ENCODE measurements at places on chromosomes 3 and 15.

DNA sequence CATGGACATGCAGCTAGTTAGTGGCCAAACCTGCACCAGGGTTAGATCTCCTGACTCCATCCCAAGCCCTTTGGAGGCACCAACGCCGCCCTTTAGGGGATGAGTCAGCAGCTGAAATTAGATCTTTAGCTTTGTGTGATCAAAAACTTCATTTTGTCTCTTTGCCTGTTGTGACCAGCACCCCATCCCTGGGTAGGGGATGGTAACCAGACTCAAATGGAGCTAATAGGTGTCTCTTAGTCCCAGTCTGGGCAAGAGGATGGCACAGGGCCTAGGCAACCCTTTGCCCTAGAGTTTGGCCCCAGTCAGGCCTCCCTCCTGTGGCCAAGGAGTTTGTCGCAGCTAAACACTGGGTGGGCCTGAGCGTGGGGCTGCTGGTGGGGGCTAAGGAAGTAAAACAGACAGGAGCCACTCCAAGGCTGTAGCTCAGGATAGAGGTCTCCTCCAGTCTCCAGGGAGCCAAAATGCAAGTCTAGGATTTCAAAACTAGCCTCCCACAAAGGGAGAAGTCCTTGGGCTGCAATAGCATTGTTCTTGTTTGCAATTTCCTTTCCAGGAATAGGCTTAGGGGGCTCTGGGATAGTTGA lies 105.1 kb downstream of the CPN2 start:
- DNase-seq, result no peak

GRCh38 chr15:25246641-25247406 lies 192.0 kb downstream of the UBE3A start:
- DNase-seq, result no peak

GRCh38 chr15:66931768-66932633 lies 133.4 kb upstream of the SMAD3 start:
- DNase-seq, result no peak

- no peak for DNase-seq
Measured at GRCh38 chr3:183572935-183573334, 17.4 kb upstream of the KLHL6 start.

DNA sequence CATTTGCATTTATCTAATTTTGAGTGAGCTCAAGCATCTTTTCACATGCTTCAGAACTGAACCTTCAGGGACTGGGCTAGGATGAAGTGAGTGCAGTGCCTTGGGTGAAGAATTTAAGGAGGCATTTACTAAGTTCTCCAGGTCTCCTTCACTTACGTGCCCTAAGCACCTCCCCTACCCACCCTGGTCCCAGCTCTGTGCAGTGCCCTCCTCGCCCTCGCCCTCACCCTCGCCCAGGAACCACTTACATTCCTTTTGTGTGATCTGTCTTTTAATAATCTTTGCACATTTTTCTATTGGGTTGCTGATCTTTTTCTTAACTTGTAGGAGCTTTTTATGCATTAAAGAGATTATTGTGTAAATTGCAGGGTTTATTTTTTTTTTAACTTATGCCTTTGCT lies 322.6 kb downstream of the THSD4 start:
- no peak for DNase-seq

DNA sequence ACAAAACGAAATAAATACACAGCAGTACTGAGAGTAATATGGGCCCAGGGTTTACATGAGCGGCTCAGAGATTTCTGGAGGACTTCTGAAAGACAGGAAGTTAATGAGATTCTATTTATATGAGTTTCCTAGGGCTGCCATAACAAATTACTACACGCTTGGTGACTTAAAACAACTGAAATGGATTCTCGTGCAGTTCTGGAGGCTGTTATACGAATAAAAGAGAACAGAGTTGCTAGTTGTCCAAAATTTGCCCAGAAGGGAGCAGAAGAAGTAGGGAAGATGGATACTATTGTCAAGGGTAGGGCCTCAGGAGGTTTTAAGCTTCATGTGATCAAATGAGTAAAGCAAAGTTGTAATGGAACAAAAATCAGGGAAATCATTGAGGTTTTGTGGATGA lies 173.1 kb upstream of the LYSMD4 start:
- DNase-seq, result no peak
